ENCODE measurements at places on chromosomes 11 and 22. TPM values are rescaled to one million over a fixed set of nuclear protein-coding genes. Genes with fewer than 3 reads are reported as not detected.

GRCh38 chr11:45082744-45083543, 63.5 kb upstream of the PRDM11 start:
- no peak for DNase-seq

Gene GTSE1
- total RNA-seq = 0.25 TPM

Gene STX3
- total RNA-seq = 4.7 TPM

Gene BIK
- total RNA-seq = 2.3 TPM
